AG08396 (cell line): ENCODE measurements at places on chromosomes 12 and 14.
A peak's percentile ranks its signal among the peaks of the same experiment; 100 is the strongest.

GRCh38 chr12:8028267-8028666, 4.2 kb upstream of the FOXJ2 start:
- DNase-seq, result no peak

GRCh38 chr12:21818627-21819026, 44.1 kb upstream of the KCNJ8 start:
- peak; percentile 10 for DNase-seq

GRCh38 chr14:68888025-68888850, 90.9 kb downstream of the ACTN1 start:
- no peak for DNase-seq

DNA sequence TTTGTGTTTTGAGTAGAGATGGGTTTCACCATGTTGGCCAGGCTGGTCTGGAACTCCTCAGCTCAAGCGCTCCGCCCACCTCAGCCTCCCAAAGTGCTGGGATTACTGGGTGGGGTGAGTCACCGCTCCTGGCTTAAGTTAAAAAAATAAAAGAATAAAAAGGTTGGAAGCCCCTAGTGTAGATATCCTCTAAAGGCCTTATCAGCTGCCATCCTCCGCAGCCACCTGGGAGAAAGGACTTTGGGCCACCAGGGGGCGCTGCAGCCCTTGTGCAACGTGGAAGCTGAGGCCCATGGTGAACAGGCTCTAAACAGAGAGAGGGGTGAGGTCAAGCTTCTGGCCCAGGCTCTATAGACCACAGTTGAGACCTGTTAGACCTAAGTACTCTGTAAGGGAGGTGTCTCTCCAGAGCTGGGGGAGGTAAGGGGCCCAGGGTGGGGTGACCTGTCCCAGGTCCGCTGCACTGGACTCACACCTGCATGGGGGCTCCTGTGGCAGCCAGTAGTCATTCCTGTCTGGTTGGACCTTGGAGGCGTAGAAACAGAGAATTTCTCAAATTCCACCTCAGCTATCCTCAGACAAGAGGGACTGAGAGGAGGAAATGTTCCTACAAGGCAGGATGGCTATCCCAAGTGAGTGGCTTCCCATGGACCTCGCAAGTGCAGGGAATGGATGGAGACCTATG, 14.0 kb upstream of the RACGAP1 start:
- peak; percentile 81 for DNase-seq

DNA sequence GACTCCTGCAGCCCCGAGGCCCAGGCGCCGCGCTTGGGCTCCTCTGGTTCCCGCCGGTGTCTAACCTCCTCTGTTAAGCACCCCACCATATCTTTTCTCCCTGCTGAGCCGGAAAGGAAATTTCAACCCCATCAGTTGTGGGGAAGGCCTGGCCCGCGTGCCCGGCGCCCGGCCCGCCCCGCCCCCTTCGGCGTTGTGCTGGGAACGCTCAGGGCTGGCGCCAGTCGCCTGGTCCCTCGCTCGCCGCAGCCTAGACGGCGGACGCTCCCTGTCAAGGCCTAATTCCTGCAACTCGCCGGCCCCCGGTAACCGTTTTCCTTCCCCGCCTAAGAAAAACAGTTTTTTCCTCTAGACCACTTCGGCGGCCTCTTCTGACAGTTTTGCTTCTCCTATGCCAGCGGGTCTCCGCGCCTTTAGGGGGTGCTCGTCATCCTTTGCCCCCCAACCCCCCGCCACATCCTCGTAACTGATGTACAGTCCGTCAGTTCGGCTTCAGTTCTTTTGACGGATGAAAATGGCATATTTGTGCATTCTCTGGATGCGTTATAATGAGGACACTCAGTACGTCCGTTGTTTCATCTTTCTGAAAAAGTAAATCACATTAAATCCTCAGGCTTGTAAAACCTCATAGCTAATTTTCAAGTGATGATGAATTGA, 506 bp upstream of the NAP1L1 start:
- no peak for DNase-seq

DNA sequence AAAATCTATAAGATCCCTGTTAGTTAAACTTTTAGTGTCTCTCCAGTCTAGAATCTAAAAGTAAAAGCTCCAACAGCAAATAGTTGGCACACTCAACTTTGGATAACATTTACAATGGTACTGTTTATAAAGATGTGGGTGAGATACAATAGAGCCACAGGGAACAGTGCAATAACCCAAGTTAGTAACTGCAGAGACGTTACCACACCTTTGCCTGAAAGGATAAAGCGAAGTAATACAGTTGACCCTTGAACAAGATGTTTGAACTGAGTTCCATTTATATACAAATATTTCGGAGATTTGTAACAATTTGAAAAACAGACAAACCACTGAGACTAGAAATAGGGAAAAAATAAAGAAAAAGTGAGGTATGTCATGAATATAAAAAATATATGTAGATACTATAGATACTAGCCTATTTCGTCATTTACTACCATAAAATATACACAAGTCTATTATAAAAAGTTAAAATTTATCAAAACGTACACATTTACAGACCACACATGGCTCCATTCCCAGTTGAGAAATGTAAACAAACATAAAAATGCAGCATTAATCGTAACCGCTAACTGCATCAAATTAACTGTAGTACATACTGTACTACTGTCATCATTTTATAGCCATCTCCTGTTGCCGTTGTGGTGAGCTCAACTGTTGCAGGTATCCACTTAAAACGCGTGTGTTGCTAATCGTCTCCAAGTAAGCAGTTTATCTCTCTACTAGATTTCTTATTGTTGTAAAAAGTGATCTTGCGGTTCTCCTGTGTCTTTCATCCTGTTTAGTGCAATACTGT, 56.5 kb upstream of the HIF1A start:
- no peak for DNase-seq
